ENCODE measurements at places on chromosomes 12 and 14.

DNA sequence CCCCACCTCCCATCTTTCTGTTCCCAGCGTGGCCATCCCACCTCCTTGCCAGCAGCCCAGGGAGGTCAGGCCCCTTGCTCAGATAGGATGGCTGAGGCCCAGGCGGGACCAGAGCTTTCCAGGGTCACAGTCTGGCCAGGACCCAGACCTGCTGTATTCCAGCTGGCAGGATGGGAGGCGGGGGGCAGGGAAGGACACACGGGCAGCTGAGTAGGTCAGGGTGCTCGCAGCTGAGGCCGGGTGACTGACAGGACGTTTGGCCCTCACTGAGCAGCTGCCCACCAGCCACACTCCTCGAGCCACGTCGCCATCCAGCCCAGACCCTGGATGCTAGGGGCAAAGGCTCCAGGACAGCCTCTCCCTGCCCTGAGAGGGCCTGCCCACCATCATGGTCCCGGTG lies 4.0 kb downstream of the NUDT14 start:
- DNase-seq, result no peak

DNA sequence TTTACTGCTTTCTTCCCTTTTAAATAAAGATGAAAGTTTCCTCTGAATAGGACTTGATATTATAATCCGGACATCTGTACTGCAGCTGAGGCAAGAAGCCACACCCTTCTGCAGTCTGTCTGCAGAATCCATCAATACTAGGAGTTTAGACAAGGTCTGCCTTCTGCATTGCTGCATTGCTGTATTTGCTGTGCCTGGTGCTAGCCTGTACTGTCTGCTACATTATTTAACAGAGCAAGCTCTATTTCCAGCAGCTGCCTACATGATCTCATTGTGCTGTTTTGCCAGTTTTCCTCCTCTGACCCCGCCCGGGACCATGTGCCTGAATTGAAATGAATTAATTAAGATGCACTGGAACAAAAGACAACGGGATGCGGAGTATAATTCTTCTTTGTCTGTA lies 1.7 kb downstream of the TUBA1A start:
- DNase-seq, result peak; percentile 19

- DNase-seq, result no peak
Observed at GRCh38 chr14:40248671-40249070, 816.4 kb upstream of the FBXO33 start.

DNA sequence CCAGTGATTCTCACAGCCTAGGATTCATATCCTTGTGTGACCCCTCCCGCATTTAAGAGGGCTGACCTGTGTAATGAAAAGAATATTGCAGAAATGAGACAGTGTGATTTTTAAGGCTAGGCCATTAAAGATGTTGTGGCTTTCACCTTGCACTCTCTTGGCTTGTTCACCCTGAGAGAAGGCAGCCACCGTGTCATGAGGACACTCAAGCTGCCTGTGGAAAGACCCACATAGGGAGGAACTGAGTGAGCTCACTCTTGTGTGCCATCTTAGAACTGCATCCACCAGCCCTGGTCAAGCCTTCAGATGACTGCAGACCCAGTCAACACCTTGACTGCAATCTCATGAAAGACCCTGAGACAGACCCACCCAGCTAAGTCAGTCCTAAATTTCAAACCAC lies 46.3 kb upstream of the TMPO start:
- no peak for DNase-seq

GRCh38 chr12:86091681-86092080 lies 164.5 kb downstream of the MGAT4C start:
- DNase-seq, result no peak

GRCh38 chr12:63068857-63069442 lies 82.1 kb downstream of the AVPR1A start:
- DNase-seq, result peak; percentile 48

Measured in HT1080 (cell line).